Stimulated activated CD8-positive, alpha-beta memory T cell treated with anti-CD3 and anti-CD28 coated beads, Interleukin-7, amount 100 ng/mL, for 1 hour (primary cell): ENCODE measurements at places on chromosomes 6 and 20.

DNA sequence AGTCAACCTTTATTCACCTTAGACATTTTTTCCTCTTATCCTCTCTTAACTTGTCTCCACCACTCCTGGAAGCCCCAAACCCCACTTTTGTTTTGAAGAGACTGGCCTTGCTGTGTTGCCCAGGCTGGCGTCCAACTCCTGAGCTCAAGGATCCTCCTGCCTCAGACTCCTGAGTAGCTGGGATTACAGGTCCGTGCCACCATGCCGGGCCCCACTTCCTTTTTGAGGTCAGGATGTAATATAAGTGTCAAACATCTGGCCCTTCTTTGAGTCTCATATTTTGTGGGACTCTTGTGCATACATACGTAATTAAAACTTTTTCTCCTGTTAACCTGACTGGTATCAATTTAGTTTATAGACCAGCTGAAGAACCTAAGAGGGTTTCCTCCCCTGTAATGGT lies 1.4 kb upstream of the CDK19 start:
- DNase-seq = no peak

DNA sequence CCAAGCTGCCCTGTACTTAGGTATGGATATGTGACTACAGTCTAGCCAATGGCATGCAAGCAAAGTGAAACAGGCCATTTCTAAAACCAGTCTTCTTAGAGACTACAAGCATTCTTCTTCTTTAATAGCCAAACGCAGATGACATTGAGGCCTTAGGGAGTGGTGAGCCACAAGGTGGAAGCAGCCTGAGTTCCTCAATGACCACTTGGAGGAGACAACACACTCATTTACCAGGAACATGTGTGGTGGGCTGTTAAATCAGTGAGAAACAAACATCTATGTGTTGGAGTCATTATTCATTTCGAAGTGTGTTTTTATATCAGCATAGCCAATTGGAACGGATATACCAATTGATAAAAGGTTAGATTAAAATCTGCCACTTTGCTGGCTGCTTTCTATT lies 122.0 kb downstream of the GFRAL start:
- no peak for DNase-seq

- no peak for DNase-seq
These were observed 150.7 kb upstream of the BTBD3 start for GRCh38 chr20:11766961-11767360.

- no peak for DNase-seq
These were observed 18.7 kb downstream of the ASF1A start for GRCh38 chr6:118912646-118913045.

DNA sequence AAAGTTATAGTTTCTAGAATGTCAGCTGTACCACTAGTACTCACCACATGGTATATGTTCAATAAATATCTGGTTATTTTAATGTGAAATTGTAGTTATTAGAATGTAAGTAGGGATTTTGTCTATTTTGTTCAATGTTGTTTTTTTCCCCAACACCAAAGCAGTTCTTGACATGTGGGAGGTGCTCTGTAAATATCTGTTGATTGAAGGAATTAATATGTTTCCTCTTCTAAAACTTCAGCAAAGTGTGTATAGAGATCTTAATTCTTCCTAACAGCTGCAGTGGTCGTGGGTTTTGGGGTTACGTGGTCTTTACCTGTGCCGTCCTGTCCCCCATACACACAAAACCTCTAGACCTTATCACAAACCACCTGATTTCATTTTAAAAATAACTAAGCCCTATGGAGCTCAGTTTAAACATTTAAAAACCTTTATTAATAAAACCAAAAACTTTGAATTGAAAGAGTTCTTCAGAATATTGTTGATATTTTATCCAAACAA lies 471.9 kb upstream of the SOX4 start:
- no peak for DNase-seq

- no peak for DNase-seq
These were observed 24.7 kb downstream of the TBC1D7 start for GRCh38 chr6:13303668-13304017.

DNA sequence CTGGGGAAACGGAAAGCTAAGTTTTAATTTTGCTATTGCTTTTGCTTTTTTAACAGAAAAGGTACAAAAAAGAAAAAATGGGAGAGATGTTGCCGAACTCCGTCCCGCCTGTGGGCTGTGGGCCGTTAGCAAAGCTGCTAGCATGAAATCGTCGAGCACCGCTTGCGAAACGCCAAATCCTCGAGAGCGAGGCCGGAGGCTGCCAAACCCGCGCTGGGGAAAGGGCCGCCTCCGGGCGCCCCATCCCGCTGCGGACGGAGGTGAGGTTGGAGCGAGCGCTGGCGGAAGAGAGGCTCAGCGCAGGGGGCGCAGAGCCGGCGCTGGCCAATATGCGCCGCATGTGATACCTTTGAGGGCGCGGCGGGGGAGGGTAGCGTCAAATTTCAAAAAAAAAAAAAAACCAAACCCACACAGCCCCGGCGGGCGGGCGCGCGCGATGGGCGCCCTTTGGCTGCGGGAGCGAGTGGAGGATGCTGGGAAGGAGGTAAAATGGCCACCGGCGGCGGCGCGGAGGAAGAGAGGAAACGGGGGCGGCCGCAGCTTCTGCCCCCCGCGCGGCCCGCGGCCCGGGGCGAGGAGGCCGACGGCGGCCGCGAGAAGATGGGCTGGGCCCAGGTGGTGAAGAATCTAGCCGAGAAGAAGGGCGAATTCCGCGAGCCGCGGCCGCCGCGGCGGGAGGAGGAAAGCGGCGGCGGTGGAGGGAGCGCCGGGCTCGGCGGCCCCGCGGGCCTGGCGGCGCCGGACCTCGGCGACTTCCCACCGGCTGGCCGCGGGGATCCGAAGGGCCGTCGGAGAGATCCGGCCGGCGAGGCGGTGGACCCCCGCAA lies at the start of gene ZCCHC3:
Gene ZCCHC3, plus strand, starts transcription at position 473 of the 827 bp plus-strand sequence. Its CDS starts 17 bp downstream, at position 490.
- DNase-seq = peak; percentile 57
